ENCODE measurements at places on chromosomes 11 and 22. TPM values are rescaled to one million over a fixed set of nuclear protein-coding genes. Genes with fewer than 3 reads are reported as not detected.
A peak's percentile ranks its signal among the peaks of the same experiment; 100 is the strongest.

The LDHAL6A gene
- not detected for total RNA-seq

The SPON1 gene
- total RNA-seq = not detected

DNA sequence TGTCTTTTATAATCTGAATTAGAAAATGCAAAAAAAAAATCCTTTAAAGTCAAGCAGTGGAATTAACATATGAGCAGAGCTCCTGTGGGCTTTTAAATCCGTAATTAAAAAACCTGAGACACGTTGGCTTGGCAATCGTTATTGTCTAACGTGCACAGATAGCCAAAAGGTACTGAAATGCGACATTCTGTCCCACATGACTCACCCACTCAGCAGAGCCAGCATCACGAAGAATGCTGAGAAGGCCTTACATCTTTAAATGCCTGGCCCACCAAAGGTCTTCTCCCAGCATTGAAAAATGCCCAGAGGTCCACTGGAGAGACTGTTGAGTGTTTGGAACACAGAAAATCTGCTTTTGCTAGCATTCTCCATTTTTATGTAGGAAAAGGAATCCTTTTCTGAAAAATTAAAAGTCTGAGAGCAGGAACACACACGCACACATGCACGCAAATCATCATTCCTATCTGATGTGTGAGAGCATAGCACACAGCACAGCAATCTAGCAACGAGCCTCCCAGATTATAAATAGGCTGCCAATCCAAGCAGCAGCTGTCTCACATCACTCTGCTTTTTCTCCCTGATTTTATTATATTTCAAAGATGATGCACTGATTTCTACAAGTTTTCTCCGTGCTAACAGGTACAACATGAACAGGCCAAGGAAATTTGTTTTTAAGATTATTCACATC is 94.5 kb downstream of the PHF21A start:
- DNase-seq = no peak

DNA sequence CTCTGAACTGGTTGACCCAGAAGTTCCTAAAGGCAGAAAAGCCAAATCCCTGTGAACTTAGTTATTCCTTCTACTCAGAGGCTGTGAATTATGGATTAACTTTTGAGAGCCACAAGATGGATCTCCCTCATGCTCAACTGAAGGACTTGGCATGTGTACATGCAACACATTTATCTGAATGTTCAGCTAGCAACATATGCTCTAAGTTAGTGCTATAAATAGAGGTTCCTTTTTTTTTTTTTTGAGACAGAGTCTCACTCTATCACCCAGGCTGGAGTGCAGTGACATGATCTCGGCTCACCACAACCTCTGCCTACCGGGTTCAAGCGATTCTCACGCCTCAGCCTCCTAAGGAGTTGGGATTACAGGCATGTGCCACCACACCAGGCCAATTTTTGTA is 40.1 kb downstream of the EIF4ENIF1 start:
- DNase-seq = no peak

GRCh38 chr11:70471254-70471653 is 72.9 kb downstream of the CTTN start:
- DNase-seq = peak; percentile 84

GRCh38 chr11:72534371-72535193 is 100.3 kb upstream of the CLPB start:
- no peak for DNase-seq

Measured in SK-MEL-5 (cell line).